ENCODE measurements at places on chromosomes 5 and 9.

GRCh38 chr9:100759215-100759614 lies 181.3 kb downstream of the CAVIN4 start:
- no peak for DNase-seq

- no peak for DNase-seq
Measured at GRCh38 chr9:110738982-110739381, 70.4 kb downstream of the MUSK start.

DNA sequence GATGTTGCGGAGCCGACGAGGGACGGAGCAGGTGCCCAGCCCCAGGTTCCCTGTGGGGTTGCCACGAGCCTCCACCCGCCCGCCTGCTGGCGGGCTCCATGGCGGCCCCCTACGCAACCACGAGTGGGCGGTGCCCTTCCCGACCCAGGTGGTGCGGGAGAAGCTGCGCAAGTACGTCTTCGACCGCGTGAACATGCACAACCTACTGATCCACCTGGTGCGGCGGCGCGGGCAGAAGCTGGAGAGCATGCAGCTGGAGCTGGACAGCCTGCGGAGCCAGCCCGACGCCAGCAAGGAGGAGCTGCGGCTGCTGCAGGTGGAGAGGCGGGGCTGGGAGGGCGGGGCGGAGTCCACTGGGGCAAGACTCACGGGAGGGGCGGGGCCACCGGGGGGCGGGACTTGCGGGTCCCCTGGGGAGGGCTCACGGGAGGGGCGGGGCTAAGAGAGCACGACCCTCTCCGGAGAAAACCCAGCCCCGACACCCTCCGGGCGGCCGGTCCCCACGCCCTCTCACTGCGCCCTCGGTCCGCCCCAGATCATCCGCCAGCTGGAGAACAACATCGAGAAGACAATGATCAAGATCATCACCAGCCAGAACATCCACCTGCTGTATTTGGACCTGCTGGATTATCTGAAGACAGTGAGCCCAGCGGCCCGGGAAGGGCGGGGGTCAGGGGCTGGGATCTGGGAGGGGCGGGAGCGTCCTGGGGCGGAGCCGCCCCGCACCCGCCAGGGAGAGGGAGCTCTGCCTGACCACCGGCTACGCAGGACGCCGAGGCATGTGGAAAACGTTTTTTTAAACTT lies 3.9 kb downstream of the CCDC183 start:
- DNase-seq = peak; percentile 50

DNA sequence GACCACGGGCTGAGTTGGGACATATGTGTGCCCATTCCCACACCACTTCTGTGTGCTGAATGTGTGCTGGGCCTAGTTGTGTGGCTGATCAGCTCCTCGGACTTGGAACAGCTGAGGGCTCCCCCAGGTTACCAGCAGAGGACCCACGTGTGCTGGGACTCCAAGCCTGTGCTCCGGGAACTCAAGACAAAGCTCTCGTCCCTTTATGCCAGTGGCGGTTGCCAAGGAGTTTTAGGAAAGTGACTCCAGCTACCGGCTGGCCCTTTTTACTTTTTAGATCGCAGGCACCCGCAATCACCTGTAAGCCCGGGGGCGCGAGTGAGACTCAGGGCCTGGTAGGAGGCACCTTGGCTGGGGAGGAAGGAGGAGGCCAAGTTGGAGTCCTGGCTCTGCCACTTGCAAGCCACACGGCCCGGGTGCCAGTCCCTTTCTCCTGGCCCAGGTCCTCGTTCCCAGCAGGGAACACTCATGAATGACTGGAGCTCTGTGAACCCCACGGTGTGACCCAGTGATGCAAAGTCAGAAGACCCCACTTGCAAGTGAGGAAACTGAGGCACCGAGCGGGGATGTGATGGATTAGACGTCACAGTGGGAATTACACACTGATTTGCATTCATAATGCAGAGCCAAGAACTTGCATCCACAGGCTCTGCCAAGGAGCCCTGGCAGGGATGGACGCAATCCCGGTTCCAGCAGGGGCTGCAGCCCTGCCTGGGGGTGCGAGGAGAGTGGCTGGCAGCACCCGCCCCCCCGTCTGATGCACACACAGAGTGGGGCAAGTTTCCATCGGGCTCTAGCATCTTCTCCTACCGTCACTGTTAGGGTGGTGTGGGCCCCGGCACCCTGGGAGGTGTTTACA lies 26.9 kb downstream of the CRB2 start:
- no peak for DNase-seq

GRCh38 chr5:112005623-112005930 lies 248.6 kb upstream of the NREP start:
- no peak for DNase-seq

GRCh38 chr9:23551311-23551721 lies 274.7 kb downstream of the ELAVL2 start:
- no peak for DNase-seq

- DNase-seq = no peak
Measured at GRCh38 chr9:89935115-89935514, 330.3 kb downstream of the GADD45G start.

GRCh38 chr5:83987513-83988292 lies 267.0 kb upstream of the HAPLN1 start:
- peak; percentile 2 for DNase-seq

GRCh38 chr5:80468131-80468530 lies 19.8 kb upstream of the FAM151B start:
- no peak for DNase-seq

- no peak for DNase-seq
Measured at GRCh38 chr9:76438841-76439588, 20.0 kb upstream of the GCNT1 start.

GRCh38 chr5:31707329-31707728 lies 68.4 kb downstream of the PDZD2 start:
- no peak for DNase-seq

Measured in fibroblast of pulmonary artery (primary cell).